ENCODE measurements at places on chromosomes 16 and 17.
A peak's percentile ranks its signal among the peaks of the same experiment; 100 is the strongest.

DNA sequence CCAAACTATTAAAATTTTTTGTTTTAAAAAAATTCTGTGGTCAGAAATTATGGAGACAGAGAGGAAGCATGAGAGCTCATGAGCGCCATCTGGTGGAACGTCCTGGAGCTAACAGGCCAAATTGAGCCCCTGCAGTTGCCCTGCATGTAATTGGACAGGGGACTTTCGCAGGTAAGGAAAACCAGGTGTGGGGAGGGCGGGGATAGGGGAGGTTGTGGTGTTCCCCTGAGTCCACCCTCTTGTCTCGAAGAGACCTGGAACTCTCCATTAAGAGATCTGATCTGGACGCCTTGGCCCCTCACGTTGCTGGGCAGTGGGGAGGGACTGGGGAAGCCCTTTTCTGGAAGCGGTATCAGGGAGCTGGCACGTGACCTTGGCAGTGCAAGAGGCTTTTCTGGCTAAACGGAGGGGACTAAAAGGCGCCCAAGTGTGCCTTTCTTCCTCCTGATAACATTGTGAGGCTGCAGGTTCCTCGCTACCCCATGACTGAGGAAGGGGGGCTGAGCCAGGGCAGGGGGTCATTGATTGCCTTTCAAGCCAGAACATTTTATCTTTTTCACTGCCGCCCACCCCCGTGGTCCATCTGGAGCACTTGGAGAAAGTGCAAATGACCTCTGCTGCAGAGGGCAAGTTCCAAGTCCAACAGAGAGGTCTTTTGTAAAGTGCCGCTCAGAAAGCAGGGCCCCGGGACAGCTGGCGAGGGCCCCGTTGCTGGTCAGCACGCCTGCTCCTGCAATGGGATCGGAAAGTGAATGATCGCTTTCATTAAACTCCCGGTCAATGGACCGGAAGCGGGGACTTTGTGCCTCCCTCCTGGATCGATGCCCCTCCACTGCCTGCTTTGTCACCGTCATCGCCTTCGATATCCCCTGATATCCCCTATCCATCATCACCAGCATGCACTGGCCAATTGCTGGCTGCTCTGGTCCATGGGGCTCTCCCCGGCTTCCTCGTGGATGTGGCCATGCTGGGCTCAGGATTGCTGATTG lies 18.4 kb downstream of the PDILT start:
- DNase-seq, result peak; percentile 13

- DNase-seq, result no peak
Measured at GRCh38 chr16:83475108-83475507, 332.7 kb upstream of the HSBP1 start.

DNA sequence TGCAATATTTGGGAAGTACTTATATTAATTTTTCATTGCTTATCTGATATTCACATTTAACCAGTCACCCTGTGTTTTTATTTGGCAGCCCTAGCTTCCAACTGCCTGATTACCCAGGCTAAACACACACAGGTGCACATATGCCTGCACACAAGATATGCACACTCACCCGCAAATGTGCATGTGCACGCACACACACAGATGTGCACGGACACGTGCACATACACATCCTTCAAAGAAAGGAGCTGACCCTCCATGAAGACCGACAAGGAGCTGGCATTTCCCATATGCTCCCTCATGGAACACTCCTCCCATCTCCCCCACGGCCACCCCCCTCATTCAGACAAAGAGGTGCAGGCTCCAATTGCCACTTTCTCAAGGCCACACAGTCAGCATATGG lies 242.2 kb downstream of the ENGASE start:
- no peak for DNase-seq

GRCh38 chr16:15703029-15703736 lies 53.1 kb downstream of the NDE1 start:
- no peak for DNase-seq

- DNase-seq, result peak; percentile 51
Measured at GRCh38 chr17:56679115-56679776, 85.7 kb downstream of the NOG start.
